ENCODE measurements at places on chromosomes 1 and 21. TPM values are rescaled to one million over a fixed set of nuclear protein-coding genes. Genes with fewer than 3 reads are reported as not detected.

The SPRR5 gene
- not detected for total RNA-seq

The TCEA3 gene
- 7.8 TPM for total RNA-seq

The CRABP2 gene
- total RNA-seq: 0.62 TPM

The IFNLR1 gene
- total RNA-seq: 5.3 TPM

The C2CD4D gene
- 0.86 TPM for total RNA-seq

The RNU1-4 gene
- total RNA-seq: 1,962 TPM

The DAB1 gene
- total RNA-seq: not detected

GRCh38 chr1:209560529-209560928 lies 23.0 kb upstream of the CAMK1G start:
- no peak for DNase-seq

DNA sequence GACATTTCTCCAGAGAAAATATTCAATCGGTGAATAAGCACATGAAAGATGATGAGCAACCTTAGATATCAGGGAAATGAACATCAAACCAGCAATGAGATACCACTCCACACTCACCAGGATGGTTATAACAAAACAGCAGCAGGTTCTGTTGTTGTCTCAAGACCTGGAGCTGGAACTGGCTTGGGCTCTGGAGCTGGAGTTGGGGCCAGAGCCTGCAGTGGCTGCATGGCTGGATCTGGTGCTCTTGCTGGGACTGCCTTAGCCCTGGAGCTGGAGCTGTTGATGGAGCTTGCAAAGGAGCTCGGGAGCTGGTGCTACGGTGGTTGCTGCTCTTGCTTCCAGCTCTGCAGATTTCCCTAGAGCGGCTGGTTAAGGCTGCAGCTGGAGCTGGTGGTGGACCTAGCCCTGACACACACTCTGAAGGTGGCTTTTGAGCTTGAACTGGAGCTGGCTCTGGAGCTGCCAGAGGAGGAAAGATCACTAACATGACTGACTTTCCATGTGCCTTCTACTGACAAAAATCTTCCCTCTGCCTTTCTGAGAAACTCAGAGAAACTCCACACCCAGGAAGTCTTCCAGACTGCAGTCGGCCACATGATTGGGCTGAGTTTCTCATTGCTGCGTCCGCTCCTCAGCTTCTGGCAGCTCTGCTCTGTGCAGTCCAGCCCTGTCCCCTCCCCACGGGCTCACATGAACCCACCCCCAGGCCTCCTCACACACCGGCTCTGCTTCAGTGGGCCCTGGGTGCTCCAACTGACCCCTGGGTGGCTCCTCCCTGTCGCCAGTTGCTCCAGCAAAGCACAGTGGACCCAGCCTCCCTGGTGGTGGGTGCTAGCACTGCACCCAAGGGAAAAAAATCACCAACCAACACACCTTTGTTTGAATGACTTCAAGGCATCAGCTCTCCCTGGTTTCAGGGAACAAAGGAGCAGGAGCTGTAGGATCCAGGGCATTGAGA lies 139.1 kb upstream of the FMN2 start:
- peak; percentile 56 for DNase-seq

GRCh38 chr21:40636026-40636425 lies 210.9 kb downstream of the DSCAM start:
- DNase-seq: no peak

- DNase-seq: peak; percentile 70
Measured at GRCh38 chr1:174990382-174990999, 9.3 kb upstream of the CACYBP start.

- DNase-seq: no peak
Measured at GRCh38 chr1:14259191-14259757, 339.2 kb upstream of the KAZN start.

DNA sequence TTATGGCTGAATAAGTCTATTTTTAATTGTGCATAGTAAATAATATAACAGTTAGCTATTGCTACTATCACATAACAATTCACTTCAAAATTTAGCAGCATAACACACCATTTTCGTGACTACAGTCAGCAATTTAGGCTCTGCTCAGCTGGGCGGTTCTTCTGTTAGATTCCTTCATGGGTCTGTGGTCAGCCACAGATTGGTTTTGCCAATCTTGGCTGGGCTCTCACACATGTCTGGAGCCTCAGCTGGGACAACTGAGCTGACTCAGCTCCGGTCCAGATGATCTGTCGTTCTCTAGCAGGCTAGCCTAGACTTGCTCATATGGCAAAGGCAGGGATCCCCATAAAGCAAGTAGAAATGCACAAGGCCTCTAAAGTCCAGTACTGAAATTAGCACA lies 15.1 kb upstream of the CDC42BPA start:
- no peak for DNase-seq

DNA sequence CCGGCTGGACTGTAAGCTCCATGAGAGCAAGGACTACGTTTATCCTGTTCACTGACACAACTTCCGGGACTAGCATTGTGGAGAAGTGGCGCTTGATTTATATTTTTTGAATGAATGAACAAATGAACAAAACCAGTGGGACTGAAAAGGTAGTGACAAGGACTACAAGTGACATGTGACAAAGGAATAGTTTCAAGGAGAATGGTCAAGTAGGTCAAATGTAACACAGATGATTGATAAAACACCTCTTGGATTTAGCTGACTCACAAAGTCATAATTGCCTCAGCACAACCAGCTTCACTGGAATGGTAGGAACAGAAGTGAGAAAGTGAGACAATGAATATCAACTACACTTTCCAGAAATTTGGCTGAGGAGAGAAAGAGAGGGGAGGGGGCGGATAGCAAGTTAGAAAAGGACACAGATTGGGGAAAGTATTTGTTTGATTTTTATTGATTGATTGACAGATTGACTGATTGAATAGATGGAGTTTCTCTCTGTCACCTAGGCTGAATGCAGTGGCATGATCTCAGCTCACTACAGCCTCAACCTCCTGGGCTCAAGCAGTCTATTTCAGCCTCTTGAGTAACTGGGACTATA lies 14.2 kb downstream of the MTF1 start:
- DNase-seq: no peak
